ENCODE measurements at places on chromosomes 2 and 18.
A peak's percentile ranks its signal among the peaks of the same experiment; 100 is the strongest.

DNA sequence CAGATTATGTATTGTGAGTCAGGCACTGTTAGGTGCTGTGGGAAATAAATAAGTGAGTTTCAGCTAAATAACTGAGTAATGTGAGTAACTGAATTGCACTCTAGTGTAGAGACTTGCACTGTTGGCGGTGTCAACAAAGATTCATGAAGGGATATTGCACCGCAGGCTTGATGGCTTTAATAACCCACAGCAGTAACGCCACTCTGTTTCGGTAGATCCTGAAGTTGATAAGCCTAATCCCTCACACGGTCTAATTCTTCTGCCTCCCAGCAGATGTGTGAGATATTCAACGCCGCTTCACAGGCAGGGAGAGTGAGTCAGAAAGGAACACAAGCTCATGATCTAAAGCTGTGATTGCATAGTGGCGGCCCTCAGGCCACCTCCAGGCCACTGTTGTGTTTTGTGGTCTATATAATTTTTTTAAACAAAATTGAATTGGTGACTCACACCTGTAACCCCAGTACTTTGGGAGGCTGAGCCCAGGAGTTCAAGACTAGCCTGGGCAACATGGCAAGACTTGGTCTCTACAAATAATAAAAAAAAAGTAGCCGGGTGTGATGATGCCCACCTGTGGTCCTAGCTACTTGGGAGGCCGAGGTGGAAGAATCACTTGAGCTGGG lies 94.3 kb downstream of the LIPG start:
- no peak for DNase-seq

GRCh38 chr2:199581935-199582360 lies 124.2 kb upstream of the SATB2 start:
- no peak for DNase-seq

- DNase-seq: no peak
Observed at GRCh38 chr2:19799881-19800780, 101.7 kb downstream of the TTC32 start.

DNA sequence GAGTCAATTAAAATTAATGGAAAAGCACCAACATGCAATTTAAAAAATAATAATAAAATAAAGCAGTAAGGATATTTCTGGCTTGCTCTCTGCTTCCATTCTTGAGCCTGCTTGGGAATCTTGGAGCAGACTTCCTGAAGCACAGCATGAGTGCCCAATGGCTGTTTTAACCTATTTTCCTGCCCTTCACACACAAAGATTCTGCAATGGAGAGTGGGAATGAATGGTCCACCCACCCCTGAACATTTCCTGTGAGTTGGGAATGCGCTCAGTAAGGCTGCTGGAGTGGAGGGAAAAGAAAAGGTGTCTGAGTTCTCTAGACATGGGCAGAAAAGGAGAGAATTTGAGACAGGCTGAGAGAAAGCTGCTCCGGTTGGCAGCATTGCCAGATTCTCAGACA lies 140.6 kb downstream of the BCL2 start:
- no peak for DNase-seq

GRCh38 chr18:55907453-55908175 lies 319.6 kb upstream of the TCF4 start:
- no peak for DNase-seq

DNA sequence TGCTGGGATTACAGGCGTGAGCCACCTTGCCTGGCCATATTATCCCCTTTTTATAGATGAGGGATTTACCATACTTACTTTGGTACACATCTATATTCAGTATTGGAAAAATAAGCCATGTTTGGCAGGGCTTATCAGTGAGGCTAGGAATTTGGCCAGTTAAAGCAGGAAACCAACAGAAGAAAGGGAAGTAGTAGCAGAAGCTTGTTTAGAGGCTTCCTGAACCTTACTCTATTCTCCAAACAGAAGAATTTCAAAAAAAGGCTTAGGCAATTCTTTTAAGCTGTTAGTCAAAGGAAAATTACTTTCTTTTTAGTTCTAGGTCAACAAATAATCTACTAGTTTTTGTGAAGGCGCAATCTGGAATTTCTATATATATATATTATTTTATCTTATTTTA lies 3.2 kb upstream of the GLS start:
- DNase-seq: no peak

DNA sequence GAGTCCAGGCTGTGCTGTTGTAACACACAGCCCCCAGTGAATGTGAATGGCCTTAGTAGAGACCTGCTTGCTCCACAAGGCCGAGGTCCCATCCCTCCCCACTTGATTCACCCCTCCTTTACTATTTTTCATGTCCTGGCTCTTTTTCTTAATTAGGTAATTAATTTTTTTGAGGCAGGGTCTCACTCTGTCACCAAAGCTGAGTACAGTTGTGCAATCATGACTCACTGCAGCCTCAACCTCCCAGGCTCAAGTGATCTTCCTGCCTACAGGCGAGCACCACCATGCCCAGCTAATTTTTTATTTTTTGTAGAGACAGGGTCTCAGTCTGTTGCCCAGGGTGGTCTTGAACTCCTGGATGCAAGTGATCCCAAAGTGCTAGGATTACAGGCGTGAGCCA lies 19.3 kb downstream of the FBLN7 start:
- no peak for DNase-seq

- DNase-seq: no peak
Observed at GRCh38 chr2:112834396-112835037, 2.1 kb downstream of the IL1B start.

GRCh38 chr2:223262946-223263345 lies 211.0 kb downstream of the KCNE4 start:
- no peak for DNase-seq

DNA sequence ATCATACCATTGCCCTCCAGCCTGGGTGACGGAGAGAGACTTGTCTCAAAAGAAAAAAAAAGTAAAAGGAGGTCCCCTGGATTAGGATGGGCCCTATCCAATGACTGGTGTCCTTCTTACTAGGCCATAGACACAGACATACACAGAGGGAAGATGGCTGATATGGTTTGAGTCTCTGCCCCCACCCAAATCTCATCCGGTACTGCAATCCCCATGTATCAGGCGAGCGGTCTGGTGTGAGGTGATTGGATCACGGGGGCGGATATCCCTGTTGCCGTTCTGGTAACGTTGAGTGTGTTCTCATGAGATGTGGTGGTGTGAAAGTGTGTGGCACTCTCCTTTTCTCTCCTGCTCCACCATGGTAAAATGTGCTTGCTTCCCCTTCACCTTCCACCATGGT lies 7.8 kb upstream of the CNDP2 start:
- DNase-seq: no peak

- peak; percentile 52 for DNase-seq
Observed at GRCh38 chr2:231929961-231930592, 3.9 kb upstream of the NPPC start.

DNA sequence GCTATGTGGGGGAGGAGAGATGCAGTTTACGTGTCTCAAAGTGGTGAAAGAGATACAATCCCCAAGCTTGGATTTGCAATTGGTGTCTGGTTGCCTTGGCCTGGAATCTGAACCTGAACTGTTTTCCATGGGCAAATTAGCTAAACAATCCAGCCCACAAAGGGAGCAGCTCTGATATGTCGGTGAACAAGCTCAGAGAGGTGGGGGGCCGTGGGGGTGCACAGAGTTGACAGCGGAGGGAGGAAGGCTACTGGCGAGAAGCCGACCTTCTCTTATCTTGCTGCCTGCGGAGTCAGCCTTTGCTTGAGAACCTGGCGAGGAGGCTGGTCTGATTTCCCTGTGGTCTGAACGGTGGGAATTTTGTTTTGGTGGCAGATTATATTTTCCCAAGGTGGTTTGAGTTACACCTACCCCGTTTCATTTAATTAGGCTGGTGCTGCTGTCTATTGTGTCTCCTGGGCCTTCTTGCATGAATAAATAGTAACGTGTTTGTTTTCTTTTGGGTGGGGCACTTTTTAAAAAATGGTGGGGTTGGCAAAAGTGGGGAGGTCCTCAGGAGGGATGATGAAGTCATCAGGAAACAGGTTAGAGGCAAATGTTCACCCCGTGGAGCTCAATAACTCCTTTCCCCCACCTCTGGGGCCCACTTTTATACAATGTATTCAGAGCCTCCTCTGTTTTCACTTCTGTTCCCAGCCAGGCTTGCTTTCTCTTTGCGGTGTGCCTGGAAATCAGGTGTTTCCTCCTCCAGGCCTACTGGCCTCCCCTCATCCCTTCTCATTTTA lies 80.9 kb upstream of the IGFBP5 start:
- no peak for DNase-seq

DNA sequence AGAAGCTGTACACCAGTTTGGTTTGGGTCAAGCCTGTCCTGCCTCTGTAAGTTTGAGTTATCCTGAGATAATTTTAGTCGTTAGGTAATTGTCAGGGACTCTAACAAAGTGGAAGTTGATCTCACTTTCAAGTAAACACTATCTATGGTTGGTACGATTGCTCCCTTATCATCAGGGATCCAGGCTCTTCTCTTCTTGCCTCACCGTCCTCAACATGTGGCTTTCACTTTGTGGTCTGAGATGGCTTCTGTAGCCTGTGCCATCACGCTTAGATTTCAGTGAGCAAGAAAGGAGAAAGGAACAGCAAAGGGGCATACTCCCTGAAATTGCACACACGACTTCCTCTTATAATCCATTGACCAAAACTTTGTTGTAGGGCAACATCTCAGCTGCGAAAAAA lies 115.6 kb downstream of the CTAGE1 start:
- DNase-seq: no peak

GRCh38 chr18:37499913-37500312 lies 65.7 kb downstream of the CELF4 start:
- no peak for DNase-seq

GRCh38 chr2:103781313-103781712 lies 1019.5 kb downstream of the TMEM182 start:
- DNase-seq: no peak

DNA sequence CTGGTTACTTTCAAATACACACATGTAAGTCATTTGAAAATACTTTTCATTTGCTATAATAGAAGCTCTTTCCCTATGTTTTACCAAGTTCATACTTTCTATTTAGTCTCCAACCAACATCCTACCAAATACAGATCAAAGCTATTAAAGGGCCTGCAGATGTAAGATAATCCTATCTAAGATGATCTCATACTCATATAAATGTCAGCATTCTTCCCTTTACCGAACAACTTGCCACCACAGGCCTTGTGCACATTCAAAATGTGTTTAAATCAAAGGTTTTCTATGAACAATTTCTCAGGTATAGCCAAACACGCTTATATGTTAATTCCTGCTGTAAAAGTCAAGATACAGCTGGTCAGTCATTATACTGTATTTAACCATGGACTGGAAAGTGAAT lies 23.3 kb downstream of the KCTD18 start:
- no peak for DNase-seq

GRCh38 chr2:1400943-1401735 lies 12.1 kb upstream of the TPO start:
- DNase-seq: no peak

GRCh38 chr2:192122141-192122540 lies 72.6 kb downstream of the TMEFF2 start:
- DNase-seq: no peak

- DNase-seq: no peak
Observed at GRCh38 chr2:127645395-127646291, at the start of gene GPR17. Gene GPR17, plus strand, starts transcription at chr2:127646153. Its CDS starts 4,583 bp downstream, at chr2:127650736.

DNA sequence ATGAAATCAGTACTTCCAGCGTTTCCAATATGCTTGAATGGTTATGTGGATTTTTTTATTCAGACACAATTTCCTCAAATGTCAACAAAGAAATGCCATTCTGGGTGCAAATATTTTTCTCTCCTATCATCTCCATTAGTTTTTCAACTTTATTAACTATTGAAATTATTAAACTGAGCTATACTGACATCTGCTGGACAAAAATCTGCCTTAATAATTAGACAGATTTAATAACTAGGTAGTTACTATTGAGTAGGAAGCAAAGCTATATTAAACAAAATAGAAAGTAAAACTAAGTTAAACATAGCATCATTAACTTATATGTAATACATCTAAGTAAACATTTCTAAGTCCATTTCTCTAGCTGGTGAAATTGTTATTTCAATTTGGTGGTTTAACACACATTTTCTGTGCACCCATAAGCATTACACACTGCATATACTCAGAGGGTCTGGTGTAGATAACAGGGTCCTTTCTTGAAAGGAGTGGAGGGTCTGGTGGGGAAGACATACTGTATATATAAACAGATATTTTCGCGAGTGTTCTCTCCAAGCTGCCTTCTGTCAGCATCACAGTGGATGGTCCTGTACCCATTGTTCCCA lies 77.0 kb downstream of the LANCL1 start:
- no peak for DNase-seq

- DNase-seq: no peak
Observed at GRCh38 chr2:238866656-238867277, 18.9 kb downstream of the TWIST2 start.

GRCh38 chr2:46325182-46325928 lies 28.1 kb downstream of the EPAS1 start:
- no peak for DNase-seq

DNA sequence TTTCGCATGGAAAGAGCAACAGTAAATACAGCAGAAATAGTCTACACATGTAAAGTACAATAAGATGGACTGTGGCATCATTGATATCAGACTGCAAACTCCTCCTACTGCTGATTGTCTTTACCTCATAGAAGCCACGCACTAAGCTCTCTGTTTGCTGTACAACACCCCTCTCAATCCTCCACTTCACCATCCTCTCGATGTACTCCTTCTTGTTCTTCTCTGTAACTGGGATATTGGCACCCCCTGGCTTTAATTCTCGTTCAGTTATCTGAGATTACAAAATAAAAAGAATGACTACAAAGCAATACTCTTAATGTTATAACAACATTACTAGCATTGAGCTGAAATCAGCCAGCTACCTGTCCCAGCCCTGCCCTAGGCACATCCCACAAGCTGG lies 49.3 kb upstream of the STK17B start:
- no peak for DNase-seq

GRCh38 chr2:126858991-126859390 lies 39.7 kb upstream of the TEX51 start:
- DNase-seq: no peak

DNA sequence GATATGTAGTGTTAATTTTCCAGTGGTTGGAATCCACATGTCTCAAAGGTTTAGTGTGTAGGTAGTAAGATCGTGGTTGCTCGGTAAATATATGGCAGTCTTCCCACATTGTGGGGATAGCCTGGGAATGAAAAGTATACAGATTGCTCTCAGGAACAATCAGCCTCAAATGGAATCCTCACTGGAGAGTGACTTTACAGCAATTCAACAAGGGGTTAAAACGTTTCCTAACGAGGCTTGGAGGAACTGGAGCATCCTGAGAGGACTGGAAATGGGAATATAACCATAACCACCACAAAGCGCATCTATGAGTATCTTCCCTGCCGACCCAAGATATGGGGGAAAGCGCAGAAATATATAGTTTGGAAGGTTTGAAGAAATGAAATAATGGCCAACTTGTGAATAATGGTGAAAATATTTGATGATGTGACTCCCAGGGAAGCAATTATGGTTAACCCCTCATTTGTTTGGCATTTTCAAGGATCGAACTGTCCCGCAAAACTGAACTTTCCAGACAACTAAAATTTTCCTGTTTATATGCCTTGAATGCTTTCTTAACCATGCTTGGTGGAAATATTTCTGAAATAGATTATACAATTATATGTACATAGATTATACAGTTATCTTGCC lies 100.7 kb upstream of the FOSL2 start:
- no peak for DNase-seq

- DNase-seq: no peak
Observed at GRCh38 chr2:173435574-173435973, 80.9 kb downstream of the CDCA7 start.

- DNase-seq: no peak
Observed at GRCh38 chr2:196229013-196229412, 57.6 kb upstream of the STK17B start.

- DNase-seq: no peak
Observed at GRCh38 chr2:62147610-62148301, 48.2 kb upstream of the B3GNT2 start.

- no peak for DNase-seq
Observed at GRCh38 chr2:143261986-143262385, 132.8 kb downstream of the ARHGAP15 start.

All from BE2C (cell line).